NCI-H2171 (cell line): ENCODE measurements at places on chromosomes 11 and 22.

DNA sequence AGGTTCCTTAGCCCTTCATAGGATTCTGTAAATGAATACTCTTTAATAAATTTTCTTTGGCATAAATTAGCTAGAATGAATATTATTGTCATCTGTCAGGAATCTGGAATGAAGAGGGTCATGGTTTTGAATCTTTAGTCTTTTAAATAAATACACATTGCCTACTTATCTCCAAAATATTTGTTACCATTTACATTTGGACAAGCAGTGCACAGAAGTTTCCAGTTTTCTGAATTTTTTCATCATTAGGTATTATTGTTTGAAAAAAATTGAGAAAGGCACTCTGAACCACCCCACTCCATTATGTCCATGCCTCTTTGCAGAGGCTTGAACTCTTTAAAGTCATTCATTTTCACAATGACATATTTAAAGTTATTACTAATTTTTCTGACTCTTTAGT lies 549.0 kb upstream of the LUZP2 start:
- no peak for DNase-seq

- no peak for DNase-seq
Observed at GRCh38 chr11:95499516-95500135, 268.6 kb upstream of the SESN3 start.

GRCh38 chr22:20630873-20631617 lies 123.6 kb downstream of the MED15 start:
- DNase-seq = no peak

- no peak for DNase-seq
Observed at GRCh38 chr11:114401311-114401710, 845 bp downstream of the RBM7 start.

DNA sequence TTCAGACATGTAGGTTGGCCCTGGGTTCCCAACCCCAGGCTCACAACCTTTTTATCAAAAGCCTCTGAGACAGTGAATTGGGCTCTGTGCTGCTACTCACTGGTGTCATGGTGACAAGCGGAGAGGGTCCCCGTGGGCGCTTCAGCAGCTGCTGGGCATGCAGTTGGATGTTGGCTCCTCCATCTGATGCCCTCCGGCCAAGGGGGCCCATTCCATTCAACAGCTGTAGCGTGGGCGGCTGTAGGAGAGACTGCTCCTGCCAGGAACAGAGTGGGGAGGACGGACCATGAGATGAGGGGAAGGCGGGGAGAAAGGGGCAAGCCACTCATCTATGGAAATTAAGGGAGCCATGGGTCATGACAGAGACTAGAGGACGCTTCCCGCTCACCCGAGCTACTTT lies 36.0 kb upstream of the APOA1 start:
- DNase-seq = no peak
